NCI-H345 (cell line): ENCODE measurements at places on chromosomes 2 and 18.

GRCh38 chr2:103289105-103289725 is 527.4 kb downstream of the TMEM182 start:
- DNase-seq: peak; percentile 36

- no peak for DNase-seq
These were observed 40.1 kb downstream of the RASGRP3 start for GRCh38 chr2:33516456-33516995.

GRCh38 chr2:184628051-184628450 is 29.7 kb downstream of the ZNF804A start:
- no peak for DNase-seq

DNA sequence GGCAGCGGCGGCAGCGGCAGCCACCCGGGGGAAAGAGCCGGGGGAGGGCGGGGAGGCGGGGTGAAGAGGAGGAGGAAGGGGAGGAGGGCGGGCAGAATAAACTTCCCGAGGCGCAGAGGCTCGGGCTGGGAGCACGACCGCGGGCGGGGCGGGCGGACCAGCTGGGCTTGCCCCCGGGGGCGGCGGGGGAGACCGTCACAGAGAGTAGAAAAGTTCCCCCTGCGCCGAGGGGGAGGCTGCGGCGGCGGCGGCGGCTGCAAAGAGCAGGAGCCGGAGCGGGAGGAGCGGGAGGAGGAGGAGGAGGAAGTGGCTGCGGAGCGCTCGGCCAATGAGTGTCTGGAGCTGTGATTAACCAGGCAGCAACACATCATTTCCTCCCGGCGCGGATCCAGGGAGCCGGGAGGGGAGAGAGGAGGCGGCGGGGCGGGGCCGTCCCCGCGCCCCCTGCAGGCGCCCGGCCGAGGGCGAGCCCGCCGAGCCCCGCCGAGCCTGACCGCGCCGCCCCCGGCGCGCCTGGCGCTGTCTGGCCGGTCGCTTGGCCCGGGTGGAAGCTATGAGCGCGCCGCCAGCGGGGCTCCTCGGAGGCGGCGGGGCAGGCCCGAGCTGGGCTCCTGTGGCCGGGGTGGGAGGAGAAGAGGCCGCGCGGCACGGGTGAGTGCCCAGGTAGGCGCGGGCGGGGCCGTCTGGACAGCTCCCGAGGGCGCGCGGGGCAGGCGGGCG is at the start of gene ACVR1:
Gene ACVR1 (minus strand): TSS at position 265 of the 720 bp plus-strand sequence. CDS start 76,837 bp downstream, outside the sequence.
- peak; percentile 92 for DNase-seq

- no peak for DNase-seq
These were observed 82.4 kb downstream of the DTNB start for GRCh38 chr2:25590921-25591505.

GRCh38 chr2:133591164-133591563 is 22.9 kb upstream of the NCKAP5 start:
- DNase-seq: peak; percentile 86

DNA sequence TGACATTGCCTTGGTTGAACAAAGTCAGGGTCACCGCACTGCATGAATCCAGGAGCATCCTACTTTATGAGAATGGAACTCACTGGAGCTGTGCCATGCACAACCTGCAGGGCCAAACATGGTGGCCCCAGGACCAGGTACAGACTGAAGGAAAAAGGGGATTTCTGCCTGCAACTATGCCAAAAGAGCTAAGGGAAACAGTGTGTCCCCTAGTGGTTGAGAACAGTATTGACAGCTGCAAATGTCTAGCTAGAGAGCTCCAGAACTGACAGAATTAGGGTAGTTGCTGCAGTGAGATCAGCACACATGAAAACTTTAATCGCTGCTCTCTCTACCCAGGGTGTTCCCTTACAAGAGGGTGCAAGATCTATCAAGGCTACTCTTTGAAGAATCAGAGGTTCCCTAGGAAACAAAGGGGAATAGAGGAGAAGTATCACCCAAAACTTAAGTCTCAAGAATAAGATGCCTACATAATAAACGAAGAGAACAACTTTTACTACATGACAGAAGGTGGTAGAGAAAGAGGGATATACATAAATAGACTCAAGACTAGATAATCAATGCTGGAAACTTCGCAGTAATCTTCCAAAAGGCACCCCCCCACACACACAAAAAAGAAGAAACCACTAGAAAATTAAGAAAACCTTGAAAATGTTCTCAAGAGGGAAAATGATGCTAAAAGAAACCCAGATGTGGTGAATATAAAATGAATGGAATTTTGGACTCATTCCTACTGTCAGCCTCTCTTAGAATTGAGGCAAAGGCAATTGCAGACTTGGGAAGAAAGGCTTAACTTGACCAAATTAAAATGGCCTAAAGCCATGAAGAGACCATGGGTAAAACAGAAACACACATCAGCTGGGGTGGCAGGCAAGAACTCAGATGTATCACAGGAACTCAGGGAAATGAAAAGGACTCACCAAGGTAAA is 43.6 kb upstream of the IHH start:
- DNase-seq: peak; percentile 45

DNA sequence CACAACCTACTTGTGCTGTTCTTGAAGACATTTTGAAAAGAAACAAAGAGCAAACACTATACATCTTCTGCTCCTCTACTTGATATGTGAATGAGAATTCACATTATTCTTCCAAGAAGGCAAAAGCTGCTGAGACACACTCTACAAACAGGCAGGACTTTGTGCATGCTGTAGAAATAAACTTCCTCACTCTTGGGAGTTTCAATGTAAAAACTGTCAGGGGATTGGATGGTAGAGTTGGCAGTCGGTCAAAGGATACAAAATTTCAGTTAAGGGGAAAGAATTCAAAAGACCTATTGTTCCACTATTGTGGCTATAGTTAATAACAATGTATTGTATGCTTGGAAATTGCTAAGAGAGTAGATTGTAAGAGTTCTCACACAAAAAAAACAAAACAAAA is 196.3 kb downstream of the MC4R start:
- no peak for DNase-seq

- DNase-seq: peak; percentile 72
These were observed at the start of gene STEAP3 for GRCh38 chr2:119223521-119224390. Gene STEAP3, plus strand, starts transcription at chr2:119223834. Its CDS starts 7,179 bp downstream, at chr2:119231013.

DNA sequence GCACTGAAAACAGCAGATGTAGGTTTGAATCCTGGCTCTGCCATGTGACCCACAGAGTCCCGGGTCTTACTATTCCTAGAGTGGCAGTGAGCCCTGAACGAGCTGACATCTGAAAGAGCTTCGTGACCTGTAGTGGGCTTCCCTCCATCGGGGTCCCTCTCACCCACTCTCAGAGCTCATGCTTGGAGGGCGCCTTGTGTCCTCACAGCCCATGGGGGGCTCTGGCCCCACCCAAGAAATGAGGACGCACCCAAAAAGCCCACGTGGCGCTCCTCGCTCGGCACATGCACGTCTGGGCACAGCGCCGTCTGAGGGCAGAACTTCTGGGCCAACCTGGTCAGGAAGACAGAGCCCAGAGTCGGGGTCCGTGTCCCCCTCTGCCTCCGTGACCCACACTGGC is 23.7 kb downstream of the LBH start:
- no peak for DNase-seq
